ENCODE measurements at places on chromosomes 1 and 21.

GRCh38 chr1:176843352-176844297, 320.9 kb downstream of the ASTN1 start:
- DNase-seq, result no peak

- DNase-seq, result peak; percentile 82
Measured at GRCh38 chr1:31548907-31549808, 27.2 kb upstream of the TINAGL1 start.

GRCh38 chr1:223811634-223812101, 34.1 kb downstream of the TP53BP2 start:
- no peak for DNase-seq

GRCh38 chr1:55378582-55378981, 163.4 kb upstream of the USP24 start:
- no peak for DNase-seq

GRCh38 chr1:87410776-87411480, 82.2 kb downstream of the LMO4 start:
- no peak for DNase-seq

DNA sequence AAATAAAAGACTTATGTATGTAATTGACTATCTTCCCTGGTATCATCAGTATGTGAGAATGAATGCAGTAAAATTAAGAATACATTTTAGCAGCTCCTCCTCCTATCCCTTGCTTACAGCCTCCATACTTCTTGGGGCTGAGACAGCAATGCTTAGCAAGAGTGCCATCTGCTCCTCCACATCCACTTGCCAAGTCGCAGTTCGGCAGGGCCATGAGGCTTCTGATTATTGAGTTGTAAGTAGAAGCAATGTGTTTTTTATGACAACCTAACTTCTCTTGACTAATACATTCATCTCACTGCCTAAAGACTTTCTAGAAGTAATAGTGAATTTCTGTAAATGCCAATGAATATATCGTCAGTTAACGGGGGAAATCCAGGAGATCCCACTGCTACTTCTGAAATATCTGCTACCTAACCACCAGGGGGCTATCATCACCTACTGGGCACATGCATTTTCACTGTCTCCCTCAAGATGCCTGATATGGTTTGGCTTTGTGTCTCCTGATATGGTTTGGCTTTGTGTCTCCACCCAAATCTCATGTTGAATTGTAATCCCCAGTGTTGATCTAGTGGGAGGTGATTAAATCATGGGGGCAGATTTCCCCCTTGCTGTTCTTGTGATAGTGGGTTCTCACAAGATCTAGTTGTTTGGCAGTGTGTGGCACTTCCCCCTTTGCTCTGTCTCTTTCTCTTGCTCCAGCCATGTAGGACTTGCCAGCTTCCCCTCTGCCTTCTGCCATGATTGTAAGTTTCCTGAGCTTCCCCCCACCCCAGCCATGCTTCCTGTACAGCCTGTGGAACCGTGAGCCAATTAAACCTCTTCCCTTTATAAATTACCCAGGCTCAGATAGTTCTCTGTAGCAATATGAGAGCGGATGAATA, 59.6 kb downstream of the EXTL2 start:
- no peak for DNase-seq

- DNase-seq, result no peak
Measured at GRCh38 chr1:21924503-21925005, 12.6 kb downstream of the HSPG2 start.

DNA sequence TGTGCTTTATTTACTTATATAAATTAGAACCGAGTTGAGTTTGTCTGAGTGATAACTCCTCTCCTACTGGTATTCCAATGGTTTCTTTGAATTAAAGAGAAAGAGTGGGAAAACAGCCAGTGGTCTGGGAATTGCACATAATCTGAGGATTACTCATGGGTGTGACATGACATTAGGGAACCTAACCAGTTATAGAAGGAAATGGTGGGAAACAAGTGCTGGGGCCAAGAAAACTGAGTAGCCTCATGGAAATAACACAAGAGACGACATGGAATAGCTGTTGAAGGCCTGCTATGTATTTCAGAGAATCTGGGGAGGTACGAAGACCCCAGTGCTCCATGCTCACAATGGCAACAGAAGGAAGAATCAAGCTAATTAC, 41.8 kb upstream of the LRRC52 start:
- DNase-seq, result no peak

GRCh38 chr21:36692835-36693488, 6.0 kb upstream of the SIM2 start:
- no peak for DNase-seq

DNA sequence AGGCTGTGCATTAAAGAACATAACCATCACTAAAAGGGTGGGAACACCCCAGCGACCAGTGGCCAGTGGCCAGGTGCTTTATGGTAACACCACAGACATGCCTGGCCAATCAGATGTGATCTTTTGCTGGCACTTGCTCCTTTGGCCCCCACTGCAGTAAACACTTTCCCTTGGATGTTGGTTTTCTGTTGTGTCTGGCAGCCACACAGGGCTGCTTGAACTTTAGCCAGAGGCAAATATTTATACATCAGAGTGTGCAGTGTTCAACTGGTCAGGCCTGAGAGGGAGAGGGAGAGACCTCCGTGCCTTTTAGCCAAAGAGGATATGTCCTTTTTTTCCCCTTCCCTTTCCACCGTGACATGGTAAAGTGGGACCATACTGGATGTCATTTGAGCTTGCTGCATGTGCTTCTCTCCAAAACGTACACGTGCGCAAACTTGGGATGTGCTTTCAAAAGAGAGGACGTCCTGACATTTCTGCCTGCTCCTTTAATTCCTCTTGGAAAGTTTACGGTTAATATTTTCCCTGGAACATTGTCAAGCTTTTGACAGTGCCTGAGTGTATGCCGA, 101.2 kb downstream of the NFIA start:
- DNase-seq, result no peak

- no peak for DNase-seq
Measured at GRCh38 chr1:154720328-154721297, 112.6 kb upstream of the ADAR start.

DNA sequence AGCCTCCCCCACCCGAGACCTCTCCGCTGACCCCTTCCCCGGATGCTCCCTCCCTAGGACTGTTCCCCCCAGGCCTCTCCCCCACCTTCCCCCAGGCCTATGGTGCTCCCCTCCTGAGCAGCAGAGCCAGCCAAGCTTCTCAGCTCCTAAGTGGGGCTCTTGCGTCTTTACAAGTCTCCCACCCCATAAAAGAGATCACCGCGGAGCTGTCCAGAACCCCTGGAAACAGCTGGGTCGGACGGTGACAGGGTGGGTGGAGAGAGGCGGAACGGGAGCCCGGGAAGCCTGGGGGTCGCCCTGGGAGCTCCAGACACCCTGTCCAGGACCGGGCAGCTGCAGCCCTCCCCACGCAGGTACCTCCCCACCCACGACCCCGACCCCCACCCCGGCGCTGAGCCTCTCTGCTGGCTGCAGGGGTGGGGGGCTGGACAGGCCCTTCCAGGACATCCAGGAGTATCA, 61.2 kb downstream of the WNT9A start:
- DNase-seq, result no peak

DNA sequence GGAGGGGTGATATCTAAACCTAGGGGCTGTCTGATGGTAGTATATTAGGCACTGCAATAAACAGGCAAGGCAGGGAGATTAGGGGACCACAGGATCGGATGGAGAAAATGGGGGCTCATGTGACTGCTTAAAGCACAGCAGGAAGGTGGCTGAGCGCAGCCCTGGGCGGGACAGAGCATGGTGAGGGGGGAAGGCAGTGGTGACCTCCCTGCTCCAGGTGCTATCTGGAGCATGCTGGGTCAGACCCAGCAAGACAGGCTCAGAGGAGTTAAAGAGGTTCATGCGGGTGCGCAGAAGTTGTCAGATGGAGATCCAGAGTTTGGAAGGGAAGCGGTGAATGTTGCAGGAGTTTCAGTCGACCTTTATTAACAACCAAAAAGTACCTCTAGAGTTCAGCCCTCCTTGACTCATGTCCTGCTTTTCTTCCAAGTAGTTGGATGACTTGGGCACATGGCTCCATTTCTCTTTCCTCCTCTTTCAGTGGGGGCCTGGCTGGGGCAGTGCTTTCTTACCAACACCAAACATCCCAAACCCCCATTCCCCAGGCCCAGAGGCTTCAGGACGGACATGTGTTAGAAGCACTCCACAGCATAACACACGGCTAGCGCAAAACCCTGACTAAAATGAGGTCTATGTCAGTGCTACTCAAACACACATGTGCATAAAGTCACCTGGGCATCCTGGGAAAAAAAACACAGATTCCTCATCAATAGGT, 41.5 kb downstream of the CAPN9 start:
- DNase-seq, result no peak

DNA sequence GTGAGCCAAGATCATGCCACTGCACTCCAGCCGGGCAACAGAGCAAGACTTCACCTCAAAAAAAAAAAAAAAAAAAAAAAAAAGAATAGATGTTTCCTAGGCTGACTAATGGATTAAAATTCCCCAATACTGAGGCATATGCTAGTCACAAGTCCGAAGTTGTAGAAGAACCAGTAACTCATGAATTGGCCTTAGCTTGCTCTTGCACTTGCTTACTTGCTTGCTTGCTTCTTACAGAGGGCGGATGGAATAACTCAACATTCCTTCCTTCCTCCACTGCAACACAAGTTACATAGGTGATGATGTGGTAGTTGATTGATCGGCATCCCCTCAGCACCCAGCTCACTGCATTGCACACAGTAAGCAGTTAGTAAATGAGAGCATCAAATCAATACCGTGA, 2.8 kb upstream of the TARS2 start:
- no peak for DNase-seq

DNA sequence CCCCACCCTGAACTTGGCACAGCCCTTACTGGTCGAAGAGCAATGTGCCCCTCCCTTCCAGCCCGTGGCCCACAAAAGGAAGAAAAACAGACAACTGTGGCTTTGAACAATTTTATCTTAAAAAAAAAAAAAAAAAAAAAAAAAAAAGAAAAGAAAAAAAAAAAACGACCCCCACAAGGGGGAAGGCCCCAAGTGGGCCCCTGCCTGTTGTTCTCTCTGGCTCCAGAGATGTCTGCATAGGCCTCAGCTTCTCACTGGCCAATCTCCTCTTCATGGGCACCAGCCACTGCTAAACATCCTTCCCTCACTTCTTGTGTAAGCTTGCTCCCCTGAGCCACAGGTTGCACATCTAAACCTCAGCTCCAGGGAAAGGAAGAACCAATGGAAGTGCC, 386 bp upstream of the TSTD1 start:
- DNase-seq, result no peak

- DNase-seq, result no peak
Measured at GRCh38 chr1:185917646-185918045, 183.5 kb downstream of the HMCN1 start.

DNA sequence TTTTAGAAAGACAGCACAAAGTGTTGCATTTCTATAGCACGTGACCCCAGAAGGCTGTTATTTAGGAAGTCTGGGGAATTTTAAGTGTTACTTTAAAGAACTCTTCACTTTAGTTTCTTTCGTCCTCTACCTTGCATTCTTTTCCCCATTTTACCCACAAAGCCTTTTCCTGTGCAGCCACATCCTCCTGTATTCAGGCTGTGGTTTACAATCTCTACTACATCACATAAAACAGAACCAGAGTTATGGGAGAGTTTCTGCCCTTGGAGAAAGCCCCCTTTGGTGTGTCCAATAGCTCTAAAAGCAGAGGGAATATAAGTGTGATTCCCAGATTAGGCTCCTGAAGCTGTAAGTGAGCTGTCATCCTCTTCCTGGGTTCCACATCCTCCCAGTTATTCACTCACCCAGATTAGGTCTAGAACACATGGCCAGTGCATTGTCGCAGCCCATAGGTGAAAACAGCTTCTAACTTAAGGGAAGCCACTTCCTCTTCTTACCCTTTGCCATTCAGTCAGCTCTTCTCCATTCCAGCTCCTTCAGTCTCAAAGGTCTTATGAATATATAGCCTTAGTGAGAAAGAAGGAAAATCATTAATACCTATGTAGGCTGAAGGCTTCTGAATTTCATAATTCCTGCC, 171.1 kb downstream of the PIGK start:
- DNase-seq, result no peak

GRCh38 chr1:15277447-15277838, 30.4 kb downstream of the FHAD1 start:
- no peak for DNase-seq

GRCh38 chr1:44851308-44851707, 8.3 kb upstream of the PTCH2 start:
- DNase-seq, result no peak

DNA sequence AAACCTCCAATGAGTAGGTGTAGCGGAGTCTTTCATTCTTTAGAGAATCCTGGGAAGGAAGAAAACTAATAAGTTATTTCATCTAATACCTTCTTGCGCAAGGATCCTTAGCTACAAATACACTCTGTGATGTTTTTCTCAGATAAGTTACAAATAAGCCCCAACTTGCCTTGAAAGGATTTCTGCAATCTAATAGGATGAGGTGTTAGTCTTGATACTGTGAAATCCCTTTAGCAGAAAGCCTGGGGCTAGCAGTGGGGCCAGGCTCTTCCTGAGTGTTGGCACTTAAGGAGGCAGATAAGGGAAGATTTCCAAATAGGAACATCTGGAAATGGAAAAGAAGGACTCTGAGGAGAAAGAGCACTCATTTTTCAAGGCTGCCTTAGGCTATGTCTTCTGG, 168.0 kb upstream of the DAB1 start:
- no peak for DNase-seq

GRCh38 chr1:39657402-39657801, 14.5 kb downstream of the NT5C1A start:
- no peak for DNase-seq

GRCh38 chr21:38664315-38664714, 141.4 kb upstream of the ETS2 start:
- DNase-seq, result no peak

DNA sequence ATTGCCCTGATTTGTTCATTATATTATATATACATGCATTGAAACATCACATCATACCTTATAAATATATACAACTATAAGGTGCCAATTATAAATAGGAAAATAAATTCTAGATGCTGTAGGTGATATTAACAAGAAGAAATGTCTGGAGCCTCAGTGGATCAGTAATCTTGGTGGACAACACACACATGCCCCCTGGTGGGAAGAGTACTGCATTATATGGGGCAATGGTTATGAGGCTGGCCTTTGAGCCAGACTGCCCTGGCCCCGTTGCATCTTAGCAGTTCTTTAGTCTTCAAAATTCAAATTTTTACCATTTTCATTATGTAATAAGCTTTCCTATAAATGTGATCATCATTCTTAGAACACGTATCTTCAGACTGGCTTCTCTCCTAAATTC, 335.0 kb upstream of the GREM2 start:
- DNase-seq, result no peak

- DNase-seq, result no peak
Measured at GRCh38 chr1:5798904-5799303, 193.3 kb downstream of the NPHP4 start.

Measured in activated T-cell treated with anti-CD3 and anti-CD28 coated beads for 1 hour (primary cell).